Sigmoid colon (tissue), 7 donors: ENCODE measurements at places on chromosomes 3 and 15. TPM values are rescaled to one million over a fixed set of nuclear protein-coding genes. Genes with fewer than 3 reads are reported as not detected.

GRCh38 chr3:50339485-50340146, 1.0 kb downstream of the RASSF1 start:
- H3K4me1 ChIP-seq: peaks cover 63% of the 10 kb centered on the region
- no peaks in the 10 kb centered on the region for H3K27me3 ChIP-seq
- no peak for DNase-seq
- H3K36me3 ChIP-seq: no peaks in the 10 kb centered on the region
- H3K4me3 ChIP-seq: peak overlapping the region; percentile 52

- H3K4me3 ChIP-seq: no peak overlapping the region
- no peak for DNase-seq
- H3K27me3 ChIP-seq: no peaks in the 10 kb centered on the region
- no peaks in the 10 kb centered on the region for H3K4me1 ChIP-seq
These were observed 120.1 kb downstream of the ADAMTS17 start for GRCh38 chr15:100221471-100222348.

ECE2 gene
- total RNA-seq: 2.3 TPM

- DNase-seq: no peak
- peaks cover 61% of the 10 kb centered on the region for H3K4me1 ChIP-seq
- no peak overlapping the region for H3K27ac ChIP-seq
- no peak overlapping the region for H3K4me3 ChIP-seq
These were observed 3.7 kb downstream of the TRAK1 start for GRCh38 chr3:42094691-42095391.

DNA sequence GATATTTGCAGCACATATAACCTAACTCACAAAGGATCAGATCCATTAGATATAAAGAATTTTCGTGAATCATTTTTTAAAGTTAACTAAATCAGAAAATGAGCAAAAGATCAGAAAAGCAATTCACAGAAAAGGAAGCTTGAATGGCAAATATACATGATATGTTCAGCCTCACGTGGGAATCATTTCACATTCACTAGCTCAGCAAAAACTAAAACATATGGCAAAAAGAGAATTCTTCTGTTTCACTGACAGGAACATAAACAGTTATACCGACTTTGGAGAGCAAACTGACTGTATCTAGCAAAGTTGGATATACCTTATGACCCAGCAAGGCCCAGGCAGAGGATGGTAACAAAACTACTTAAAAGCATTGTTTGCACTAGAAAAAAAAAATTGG, 34.0 kb upstream of the NR2E3 start:
- DNase-seq: no peak
- H3K27ac ChIP-seq: no peak overlapping the region
- no peaks in the 10 kb centered on the region for H3K4me1 ChIP-seq
- H3K27me3 ChIP-seq: no peaks in the 10 kb centered on the region

TNFAIP8L3 gene
- total RNA-seq: 11.6 TPM

GRCh38 chr3:4755566-4755965, 223.7 kb upstream of the BHLHE40 start:
- no peak for DNase-seq
- H3K27ac ChIP-seq: no peak overlapping the region
- no peak overlapping the region for H3K4me3 ChIP-seq
- no peaks in the 10 kb centered on the region for H3K27me3 ChIP-seq
- H3K36me3 ChIP-seq: peaks cover 4% of the 10 kb centered on the region

GRCh38 chr15:38708672-38709180, 144.1 kb upstream of the RASGRP1 start:
- no peak for DNase-seq
- peaks cover 9% of the 10 kb centered on the region for H3K4me1 ChIP-seq
- no peaks in the 10 kb centered on the region for H3K36me3 ChIP-seq
- no peak overlapping the region for H3K4me3 ChIP-seq
- no peaks in the 10 kb centered on the region for H3K27me3 ChIP-seq

GRCh38 chr3:197692641-197693040, 44.1 kb downstream of the RUBCN start:
- peaks cover 92% of the 10 kb centered on the region for H3K36me3 ChIP-seq
- H3K4me1 ChIP-seq: no peaks in the 10 kb centered on the region
- no peaks in the 10 kb centered on the region for H3K27me3 ChIP-seq
- no peak overlapping the region for H3K27ac ChIP-seq

FGF12 gene
- 7.8 TPM for total RNA-seq

- H3K27me3 ChIP-seq: no peaks in the 10 kb centered on the region
- no peak for DNase-seq
- peaks cover 73% of the 10 kb centered on the region for H3K4me1 ChIP-seq
- no peak overlapping the region for H3K27ac ChIP-seq
These were observed 18.6 kb downstream of the ADCY5 start for GRCh38 chr3:123430266-123430665.

- H3K27me3 ChIP-seq: no peaks in the 10 kb centered on the region
- H3K4me1 ChIP-seq: no peaks in the 10 kb centered on the region
These were observed 264.3 kb upstream of the LRTM1 start for GRCh38 chr3:55191911-55192775.

PCLAF gene
- total RNA-seq: not detected

ACTC1 gene
- 0.36 TPM for total RNA-seq

- no peaks in the 10 kb centered on the region for H3K27me3 ChIP-seq
- peaks cover 16% of the 10 kb centered on the region for H3K4me1 ChIP-seq
- peak overlapping the region; percentile 55 for H3K27ac ChIP-seq
These were observed 282.1 kb downstream of the RPLP1 start for GRCh38 chr15:69734699-69735098.

GRCh38 chr3:113685956-113686721, 10.3 kb downstream of the USF3 start:
- no peak overlapping the region for H3K27ac ChIP-seq
- no peak overlapping the region for H3K4me3 ChIP-seq
- H3K36me3 ChIP-seq: no peaks in the 10 kb centered on the region
- no peaks in the 10 kb centered on the region for H3K27me3 ChIP-seq

GRCh38 chr3:149585401-149585726, 72.5 kb downstream of the WWTR1 start:
- H3K36me3 ChIP-seq: no peaks in the 10 kb centered on the region
- no peak overlapping the region for H3K4me3 ChIP-seq
- DNase-seq: no peak
- peaks cover 89% of the 10 kb centered on the region for H3K4me1 ChIP-seq
- H3K27me3 ChIP-seq: no peaks in the 10 kb centered on the region
- no peak overlapping the region for H3K27ac ChIP-seq

TRIM69 gene
- total RNA-seq: 22.5 TPM

RAB5A gene
- total RNA-seq: 65.0 TPM

DNA sequence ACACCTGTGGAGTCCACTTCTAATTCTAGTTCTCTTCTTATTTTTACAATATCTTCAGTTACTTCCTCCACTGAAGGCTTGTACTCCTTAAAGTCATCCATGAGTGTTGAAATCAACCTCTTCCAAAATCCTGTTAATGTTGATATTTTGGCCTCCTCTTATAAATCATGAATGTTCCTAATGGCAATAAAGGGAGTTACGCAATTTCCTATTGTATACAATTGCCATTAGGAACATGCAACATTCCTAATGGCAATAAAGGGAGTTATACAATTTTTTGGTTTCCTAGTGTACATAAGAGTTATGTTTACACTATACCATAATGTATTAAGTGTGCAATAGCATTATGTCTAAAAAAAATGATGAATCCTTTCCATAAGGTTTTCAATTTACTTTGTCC, 9.2 kb upstream of the TIGIT start:
- no peaks in the 10 kb centered on the region for H3K27me3 ChIP-seq
- H3K27ac ChIP-seq: no peak overlapping the region
- H3K36me3 ChIP-seq: no peaks in the 10 kb centered on the region
- no peak for DNase-seq
- no peak overlapping the region for H3K4me3 ChIP-seq
- H3K4me1 ChIP-seq: no peaks in the 10 kb centered on the region

DNA sequence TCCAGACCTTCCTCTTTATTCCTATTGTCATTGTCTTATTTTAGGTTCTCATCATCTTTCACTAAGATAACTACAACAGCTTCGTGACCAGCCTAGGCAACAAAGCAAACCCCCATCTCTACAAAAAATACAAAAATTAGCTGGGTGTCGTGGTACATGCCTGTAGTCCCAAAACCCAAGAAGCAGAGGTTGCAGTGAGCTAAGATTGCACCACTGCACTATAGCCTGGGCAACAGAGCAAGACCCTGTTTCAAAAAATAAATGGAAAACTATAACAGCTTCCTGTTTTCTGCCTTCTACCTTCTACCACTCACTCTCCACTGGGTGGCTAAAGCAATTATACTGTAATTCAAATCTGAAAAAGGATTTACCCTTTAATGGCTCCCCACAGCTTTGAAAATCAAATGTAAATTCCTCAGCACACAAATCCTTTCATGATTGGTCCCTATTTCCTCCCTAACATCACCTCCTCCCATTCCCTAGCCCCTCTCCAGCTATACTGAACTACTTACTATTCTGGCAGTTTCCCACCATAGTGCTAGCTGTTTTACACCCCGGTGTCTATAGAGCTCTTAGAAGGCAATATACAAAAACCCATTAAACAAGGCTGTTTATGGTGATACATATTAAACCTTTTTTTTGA, 33.4 kb downstream of the LRRFIP2 start:
- no peaks in the 10 kb centered on the region for H3K4me1 ChIP-seq
- H3K36me3 ChIP-seq: no peaks in the 10 kb centered on the region
- H3K4me3 ChIP-seq: no peak overlapping the region
- DNase-seq: no peak
- no peaks in the 10 kb centered on the region for H3K27me3 ChIP-seq

- peak overlapping the region; percentile 49 for H3K4me3 ChIP-seq
- peak; percentile 88 for DNase-seq
- peak overlapping the region; percentile 54 for H3K27ac ChIP-seq
- H3K27me3 ChIP-seq: no peaks in the 10 kb centered on the region
- peaks cover 16% of the 10 kb centered on the region for H3K4me1 ChIP-seq
These were observed 79.1 kb upstream of the MEF2A start for GRCh38 chr15:99486371-99487336.

MITF gene
- total RNA-seq: 66.0 TPM

- no peaks in the 10 kb centered on the region for H3K27me3 ChIP-seq
- no peaks in the 10 kb centered on the region for H3K36me3 ChIP-seq
- no peak overlapping the region for H3K27ac ChIP-seq
- no peaks in the 10 kb centered on the region for H3K4me1 ChIP-seq
These were observed 318.5 kb downstream of the GBE1 start for GRCh38 chr3:81442758-81443456.

GRCh38 chr15:25065286-25065685, 110.5 kb downstream of the SNRPN start:
- H3K4me3 ChIP-seq: no peak overlapping the region
- no peaks in the 10 kb centered on the region for H3K4me1 ChIP-seq
- H3K27ac ChIP-seq: no peak overlapping the region
- H3K36me3 ChIP-seq: peaks cover 95% of the 10 kb centered on the region
- peak; percentile 39 for DNase-seq

CNTN4 gene
- 7.5 TPM for total RNA-seq

DNA sequence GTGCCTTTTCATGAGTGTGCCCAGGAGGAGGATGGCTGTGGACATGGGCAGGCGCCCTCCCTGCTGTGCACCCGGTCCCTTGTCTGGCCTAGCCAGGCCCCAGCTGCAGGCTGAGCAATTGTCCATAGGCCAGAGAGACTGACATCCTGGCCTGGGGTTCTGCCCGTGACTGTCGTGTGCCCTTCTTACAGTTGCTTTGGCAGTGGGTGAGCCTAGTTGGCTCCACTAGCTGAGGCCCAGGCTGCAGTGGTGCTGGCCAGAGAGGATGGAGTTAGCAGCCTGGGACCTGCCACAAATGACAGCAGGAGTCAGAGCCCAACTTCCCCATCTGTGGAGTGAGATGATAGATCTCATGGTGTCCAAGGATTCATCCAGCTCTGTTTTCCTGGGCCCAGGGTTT, 9.0 kb upstream of the CHRNB4 start:
- H3K27ac ChIP-seq: no peak overlapping the region
- no peaks in the 10 kb centered on the region for H3K27me3 ChIP-seq
- no peak for DNase-seq
- no peaks in the 10 kb centered on the region for H3K36me3 ChIP-seq

LRRC31 gene
- total RNA-seq: 0.36 TPM

ACAD11 gene
- total RNA-seq: 34.9 TPM

- H3K4me3 ChIP-seq: peak within 1 kb of the TSS; percentile 32
- peaks cover 15% of the 10 kb centered on the region for H3K4me1 ChIP-seq
- H3K27ac ChIP-seq: no peak within 1 kb of the TSS
- H3K36me3 ChIP-seq: no peaks in the 10 kb centered on the region
These were observed at the start of the genes DUOX1 and DUOXA1 for GRCh38 chr15:45129651-45130129. Gene DUOX1 (plus strand): TSS chr15:45129994. CDS start chr15:45131967, 1,973 bp downstream. Gene DUOXA1 (minus strand): TSS chr15:45129879. CDS start chr15:45123014, 6,865 bp downstream.
